H4 (cell line): ENCODE measurements at places on chromosomes 2 and 18.

DNA sequence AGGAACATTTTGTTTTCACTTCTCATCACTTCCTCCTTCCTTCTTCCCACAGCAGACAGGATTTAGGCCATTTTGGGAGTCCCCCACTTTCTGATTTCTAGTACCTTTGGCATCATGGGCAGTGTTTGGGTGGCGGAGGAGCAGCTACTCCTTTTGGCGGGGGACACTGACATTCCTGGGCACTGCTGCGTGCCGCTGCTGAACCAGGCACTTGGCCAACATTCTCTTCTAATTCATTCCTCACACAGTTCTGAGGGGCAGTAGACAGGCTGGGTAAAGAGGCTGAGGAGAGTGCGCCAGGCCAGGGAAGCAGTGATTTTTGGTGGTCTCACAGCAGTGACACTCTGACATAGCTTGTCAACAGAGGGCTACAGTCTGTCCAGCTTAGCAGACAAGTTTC is 270.2 kb downstream of the LOXHD1 start:
- DNase-seq: no peak

DNA sequence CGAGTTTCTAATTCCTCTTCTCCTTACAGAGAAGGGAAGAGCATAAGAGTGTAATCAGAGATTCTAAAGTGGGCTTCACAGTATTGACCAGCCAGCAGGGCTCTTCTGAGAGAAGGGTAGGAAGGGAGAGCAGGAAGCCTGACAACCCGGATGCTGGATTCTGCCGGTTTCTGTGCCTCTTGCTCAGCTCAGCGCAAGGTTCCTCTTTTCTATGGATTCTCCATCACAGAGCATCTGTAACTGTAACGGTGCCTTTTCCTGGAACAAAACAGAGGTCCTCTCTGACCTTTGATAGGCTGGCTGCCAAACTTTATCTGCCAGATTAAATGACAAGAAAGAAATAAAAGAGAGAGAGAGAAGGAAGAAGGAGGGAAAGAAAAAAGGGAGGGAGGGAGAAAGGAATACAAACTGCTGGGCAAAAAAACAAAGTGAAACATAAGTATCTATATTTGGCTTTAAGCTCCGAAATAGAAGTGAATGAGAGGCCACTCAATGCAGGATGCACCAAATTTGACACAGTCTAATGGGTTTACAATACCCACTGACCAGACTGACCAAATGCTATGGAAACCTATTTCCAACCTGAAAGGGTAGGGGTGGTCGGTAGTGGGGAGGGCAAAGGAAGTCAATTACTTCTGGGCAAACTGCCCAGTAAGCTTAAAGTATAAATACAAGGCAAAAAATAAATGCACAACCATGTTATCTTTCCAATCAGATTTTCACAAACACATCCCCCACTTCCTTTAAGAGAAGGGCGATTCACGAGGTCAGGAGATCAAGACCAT is 59.2 kb downstream of the PIEZO2 start:
- DNase-seq: no peak

DNA sequence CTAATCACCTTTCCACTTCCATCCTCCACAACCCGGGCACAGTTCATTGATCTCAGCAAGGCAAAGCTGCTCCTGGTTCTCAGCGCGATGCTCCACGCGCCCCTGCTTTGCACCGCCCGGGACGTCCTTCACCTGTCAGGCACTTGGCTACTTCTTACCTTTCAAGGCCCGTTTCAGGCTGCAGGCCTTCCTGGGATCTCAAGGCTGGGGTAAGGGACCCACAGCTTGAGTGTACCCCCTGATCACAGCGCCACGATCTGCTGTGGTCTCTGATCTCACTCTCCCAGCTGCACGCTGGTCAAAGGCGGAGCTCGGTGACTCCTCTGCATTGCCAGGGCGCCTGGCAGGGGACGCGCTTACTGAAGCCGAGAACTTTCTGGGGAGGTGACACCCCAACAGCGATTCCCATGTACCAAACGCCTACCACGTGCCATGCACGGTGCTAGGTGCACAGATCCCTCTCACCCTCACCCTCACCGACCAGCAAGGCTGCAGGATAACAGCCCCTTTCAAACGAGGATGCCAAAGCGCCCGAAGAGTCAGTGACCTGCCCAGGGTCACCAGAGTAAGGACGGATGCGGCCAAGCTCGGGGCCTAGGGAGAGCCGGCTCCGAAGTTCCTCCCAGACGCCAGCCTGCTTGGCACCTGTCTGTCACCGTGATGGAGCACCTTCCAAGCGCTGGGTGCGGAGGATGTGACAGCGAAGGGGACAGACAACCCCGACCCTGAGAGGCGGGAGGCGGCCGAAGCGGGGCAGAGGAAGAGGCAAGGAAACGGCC is 818 bp downstream of the ITGB1BP1 start:
- no peak for DNase-seq

- DNase-seq: no peak
These were observed 37.7 kb upstream of the SLC25A52 start for GRCh38 chr18:31798399-31798798.

GRCh38 chr2:8310557-8311455 is 371.1 kb upstream of the ID2 start:
- no peak for DNase-seq

DNA sequence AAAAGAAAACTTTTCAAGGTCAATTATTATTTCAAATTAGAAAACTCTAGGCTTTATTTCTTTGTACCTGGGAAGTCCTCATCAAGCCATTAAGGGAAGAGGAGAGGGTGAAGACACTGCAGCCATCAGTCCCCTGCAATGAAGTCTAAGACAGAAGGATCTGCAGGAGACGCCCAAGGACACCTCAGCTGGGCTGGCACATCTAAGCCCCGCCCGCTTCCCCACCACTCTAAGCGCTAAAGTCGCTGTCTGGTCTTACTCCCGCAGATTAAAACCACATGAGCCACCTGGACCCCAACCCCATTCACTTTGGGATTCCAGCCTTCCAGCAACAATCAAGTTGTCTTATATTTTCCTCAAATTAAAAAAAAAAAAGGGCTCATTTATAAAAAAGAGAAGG is 104.4 kb downstream of the AFF3 start:
- no peak for DNase-seq

DNA sequence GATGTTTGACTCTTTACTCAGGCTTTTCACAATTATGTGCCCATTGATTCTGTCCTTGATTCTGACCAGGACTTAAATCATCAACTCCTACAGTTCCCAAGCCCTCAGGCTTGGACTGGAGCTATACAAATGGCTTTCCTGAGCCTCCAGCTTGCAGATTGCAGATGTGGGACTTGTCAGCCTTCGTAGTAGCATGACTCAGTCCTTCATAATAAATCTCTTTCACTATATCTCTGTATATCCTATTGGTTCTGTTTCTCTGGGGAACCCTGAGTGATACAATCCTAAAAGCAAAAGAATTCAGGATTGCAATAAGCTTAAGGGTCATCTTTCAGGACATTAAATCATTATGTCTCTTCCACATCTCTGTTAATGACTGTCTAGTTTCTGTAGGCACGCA is 356.6 kb downstream of the RIT2 start:
- no peak for DNase-seq

GRCh38 chr2:236813766-236814165 is 244.1 kb downstream of the ACKR3 start:
- DNase-seq: no peak

- no peak for DNase-seq
These were observed 759.5 kb downstream of the SATB2 start for GRCh38 chr2:198698230-198698629.

GRCh38 chr2:13046557-13047165 is 329.9 kb downstream of the TRIB2 start:
- DNase-seq: no peak

- peak; percentile 68 for DNase-seq
These were observed 11.3 kb downstream of the MALT1 start for GRCh38 chr18:58682429-58683069.

DNA sequence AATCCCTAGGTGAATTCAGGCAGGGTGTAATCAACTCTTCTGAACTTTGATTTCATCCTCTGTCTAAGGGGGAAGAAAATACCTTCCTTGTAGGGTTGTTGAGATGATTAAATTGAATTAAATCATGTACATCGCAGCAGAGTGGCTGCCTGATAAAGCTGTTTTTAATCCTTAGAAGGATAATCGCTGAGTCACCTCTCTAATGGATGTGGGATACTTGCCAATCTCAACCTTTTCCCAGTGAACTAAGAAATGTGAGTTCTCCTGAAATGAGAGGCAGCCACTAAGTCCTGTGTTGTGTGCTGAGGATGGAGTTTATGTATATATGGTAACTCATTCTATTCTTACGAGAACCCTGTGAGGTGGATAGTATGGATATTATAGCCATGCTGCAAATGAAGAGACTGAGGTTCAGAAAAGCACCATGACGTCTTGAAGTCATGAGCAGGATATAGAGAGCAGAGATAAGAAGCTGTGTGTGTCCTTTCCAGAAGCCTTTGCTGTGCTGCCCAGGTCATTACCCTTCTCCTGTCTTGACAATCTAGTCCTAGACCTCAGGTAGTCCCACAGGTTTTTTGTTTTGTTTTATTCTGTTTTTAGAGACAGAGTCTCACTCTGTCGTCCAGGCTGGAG is 93.3 kb downstream of the HNRNPLL start:
- DNase-seq: peak; percentile 73

DNA sequence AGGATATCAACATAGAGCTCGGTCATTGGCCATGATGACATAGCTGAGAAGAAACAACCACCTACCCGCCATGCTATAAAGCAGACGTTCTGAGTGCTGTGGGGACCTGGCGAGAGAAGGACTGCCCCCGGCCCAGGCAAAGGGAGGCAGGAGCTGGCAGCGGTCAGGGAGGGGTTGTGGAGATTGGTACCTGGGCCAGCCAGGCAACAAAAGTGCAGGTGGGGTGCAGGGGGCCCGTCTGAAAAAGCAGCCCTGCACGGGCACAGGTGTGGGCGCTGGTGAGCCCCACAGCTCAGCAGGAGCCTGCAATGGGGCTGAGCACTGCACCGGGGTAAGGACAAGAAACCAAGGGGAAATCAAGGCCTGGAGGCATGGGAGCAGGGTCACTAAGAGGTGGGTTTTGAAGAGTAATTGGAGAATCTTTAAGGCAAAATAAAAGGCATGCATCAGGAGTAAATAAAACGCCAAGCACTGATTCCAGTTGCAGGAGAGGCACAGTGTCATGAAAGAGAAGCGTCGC is 464.0 kb downstream of the EIPR1 start:
- DNase-seq: no peak

- peak; percentile 21 for DNase-seq
These were observed 204.0 kb upstream of the ID2 start for GRCh38 chr2:8477552-8478470.

DNA sequence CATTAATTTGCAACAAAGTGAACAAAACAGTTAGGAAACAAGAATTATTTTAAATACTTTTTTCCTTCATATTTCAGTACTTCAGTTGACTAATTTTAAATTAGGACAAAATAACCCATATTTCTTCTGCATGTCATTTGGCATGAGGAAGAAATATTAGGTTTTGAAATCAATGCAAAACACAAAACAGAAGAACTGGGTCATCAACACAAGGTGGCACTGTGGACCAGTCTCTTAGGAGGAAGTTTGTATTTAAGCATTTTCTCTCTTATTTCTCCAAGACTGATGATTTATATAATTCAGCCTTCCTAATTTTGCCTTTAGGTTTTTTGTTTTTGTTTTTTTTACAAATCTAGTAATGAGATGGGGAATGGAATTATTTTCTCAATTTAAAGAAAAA is 352.8 kb upstream of the KCNH7 start:
- DNase-seq: peak; percentile 44
